ENCODE measurements at places on chromosomes 1 and 21.

DNA sequence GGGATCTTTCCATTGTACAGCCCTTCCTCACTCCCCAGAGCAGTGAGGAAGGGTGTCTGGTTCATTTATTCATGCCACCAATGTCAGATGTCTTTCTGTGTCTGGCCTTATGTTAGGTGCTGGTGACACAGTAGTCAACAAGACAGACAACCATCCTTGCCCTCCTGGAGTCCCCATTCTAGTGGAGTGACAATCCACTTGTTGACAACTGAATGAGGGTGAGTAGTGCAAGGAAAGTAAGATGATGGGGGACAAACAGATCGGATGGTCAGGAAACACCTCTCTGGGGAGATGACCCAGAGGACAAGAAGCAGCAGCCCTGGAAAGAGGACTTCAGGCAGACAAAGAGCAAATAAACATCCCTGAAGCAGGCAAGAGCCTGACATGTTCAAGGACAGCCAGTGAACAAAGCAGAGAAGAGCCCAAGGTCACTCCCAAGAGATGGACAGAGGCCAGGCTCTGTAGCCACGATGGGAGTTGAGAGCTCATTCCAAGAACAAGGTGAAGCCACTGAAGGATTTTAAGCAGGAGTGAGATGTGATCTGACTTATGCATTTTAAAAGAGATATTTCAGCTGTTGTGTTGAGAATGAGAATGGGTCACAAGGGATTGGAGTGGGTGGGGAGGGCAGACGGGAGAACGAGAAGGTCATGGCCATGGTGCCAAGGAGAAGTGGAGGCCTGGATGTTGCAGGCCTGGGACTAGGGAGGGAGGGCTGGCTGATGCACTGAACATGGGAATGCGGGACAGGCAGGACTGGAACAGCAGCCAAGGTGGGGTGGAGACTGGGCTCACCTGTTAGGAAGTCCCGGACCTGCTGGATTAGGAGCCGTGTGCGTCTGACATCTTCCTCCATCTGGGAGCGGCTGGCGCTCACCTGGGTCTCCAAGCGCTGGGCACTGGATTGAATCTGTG, 30.2 kb downstream of the LAMB3 start:
- DNase-seq = no peak

DNA sequence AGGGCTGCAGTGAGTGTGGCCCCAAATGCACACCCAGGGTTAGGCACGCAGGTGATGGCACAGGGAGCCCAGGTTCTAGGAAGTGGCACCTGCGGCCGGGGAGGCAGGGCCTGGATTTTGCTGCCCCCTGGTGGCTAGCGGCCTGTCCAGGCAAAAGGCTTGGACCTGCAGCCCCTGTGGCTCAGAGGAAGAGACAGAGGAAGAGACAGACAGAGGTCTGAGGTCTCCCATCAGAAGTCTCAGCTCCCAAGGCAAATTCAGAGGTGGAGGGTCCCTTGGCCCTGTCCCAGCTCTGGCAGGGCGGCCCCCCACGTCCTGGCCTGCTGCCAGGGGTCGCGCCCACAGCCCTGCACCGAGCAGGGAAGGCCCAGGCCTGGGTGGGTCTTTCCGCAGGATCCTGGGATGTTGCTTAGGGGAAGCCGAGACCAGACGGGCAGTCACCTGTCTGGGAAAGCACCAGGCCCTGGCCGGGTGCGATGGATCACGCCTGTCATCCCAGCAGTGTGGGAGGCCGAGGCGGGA, 8.0 kb upstream of the TNFRSF14 start:
- peak; percentile 77 for DNase-seq

DNA sequence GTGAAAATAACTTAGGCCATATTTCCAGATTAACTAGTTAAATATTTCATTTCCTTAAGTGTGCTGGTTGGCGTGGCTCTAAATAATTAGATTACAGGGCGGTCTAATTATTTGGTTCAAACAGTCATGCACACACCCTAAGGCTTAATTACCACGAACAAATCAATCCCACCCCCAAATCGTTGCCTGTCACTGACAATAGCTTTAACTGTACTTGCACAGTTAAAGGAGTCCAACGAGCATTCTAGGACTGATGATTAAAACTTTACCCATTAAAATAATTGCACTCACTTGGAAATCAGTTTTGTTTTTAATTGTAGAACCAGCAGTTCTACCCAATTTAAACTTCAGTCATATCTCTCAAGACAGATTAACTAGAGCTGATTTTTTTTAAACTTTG, 1.5 kb upstream of the POU2F1 start:
- DNase-seq = no peak

GRCh38 chr1:181073638-181074037, 14.9 kb upstream of the IER5 start:
- DNase-seq = no peak

DNA sequence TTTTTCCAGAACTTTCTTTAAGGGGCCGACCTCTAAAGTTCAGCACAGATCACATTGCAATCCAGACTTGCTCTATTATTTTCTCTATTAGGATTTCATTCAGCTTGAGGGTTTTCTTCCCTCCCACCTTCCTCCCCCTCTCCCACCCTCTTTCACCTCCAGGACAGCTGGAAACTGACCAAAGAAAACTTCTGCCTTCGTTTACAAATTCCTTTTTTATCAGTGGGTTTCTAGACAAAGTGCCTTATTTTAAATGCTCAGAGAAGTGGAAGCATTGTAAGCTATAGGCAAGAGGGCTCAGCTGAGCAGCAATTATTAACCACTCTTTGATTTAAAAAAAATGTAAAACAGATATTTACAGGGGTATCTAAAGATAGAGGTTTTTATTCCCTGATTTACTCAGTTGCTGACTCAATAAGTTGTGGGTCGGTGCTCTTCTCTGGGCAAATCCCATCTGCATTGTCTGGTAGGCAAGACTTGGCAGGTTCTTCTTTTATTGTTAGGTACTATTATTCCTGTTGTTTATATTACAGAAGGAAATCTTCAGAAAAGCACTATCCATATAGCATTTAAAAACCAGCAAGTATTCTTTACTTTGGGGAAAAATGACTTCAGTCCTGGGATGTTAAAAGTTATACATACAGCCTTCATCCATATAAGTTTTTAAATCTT, 277.0 kb upstream of the C1orf105 start:
- DNase-seq = no peak

- DNase-seq = no peak
These were observed 17.5 kb downstream of the NKAIN1 start for GRCh38 chr1:31222176-31222575.

- DNase-seq = no peak
These were observed 320.0 kb downstream of the PCP4 start for GRCh38 chr21:40187244-40187643.

DNA sequence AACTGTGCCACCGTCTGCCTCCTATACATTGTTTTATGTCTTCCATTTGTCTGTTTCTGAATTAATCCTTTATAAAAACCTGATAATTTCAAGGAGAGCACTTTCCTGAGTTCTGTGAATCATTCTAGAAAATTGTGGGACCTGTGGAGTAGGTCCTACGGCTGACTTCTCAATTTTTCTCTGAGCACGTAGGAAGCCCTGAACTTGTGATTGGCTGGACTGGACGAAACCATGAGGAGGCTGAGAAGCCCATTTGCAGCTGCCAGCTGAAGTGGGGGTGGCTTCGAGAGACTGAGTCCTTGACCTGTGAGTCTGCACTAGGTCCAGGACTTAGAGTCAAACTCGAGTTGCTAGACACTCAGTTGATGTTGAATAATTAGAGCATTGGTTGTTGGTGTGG, 277.1 kb upstream of the NCAM2 start:
- DNase-seq = no peak

GRCh38 chr1:65009176-65009575, 42.8 kb upstream of the JAK1 start:
- no peak for DNase-seq

DNA sequence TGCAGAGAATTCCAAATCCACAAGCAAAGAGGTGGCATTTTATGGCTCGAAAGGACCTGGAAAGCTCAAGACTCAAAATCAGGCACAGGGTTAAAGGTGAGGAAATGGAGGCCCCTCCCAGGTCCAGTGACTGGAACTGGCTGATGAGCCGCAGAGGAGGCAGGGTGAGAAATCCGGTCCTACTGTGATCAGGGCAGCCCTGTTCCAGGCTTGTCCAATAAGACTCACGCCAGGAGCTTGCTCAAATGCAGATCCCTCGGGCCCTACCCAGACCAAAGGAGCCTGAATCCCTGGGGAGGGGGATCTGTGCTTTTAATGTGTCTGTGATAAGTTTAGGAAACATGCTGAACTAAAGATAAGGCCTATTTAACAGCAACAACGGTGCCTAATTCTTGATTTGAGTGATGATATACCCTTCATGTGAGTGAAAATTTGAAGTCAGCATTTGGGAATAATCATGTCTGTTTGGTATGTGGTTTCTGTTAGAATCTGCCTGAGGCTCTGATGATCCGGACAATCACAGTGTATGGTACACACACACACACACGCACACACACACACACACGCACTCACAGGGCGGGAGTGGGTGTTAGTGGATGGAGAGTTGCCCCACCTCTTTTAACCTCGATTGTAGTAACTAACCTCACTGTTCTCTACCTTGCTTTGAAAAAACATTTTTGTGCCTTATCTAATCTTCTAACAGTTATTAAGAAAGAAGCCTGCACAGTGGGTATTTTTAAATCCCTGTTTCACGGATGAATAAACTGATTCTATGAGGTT, 54.1 kb upstream of the LYST start:
- DNase-seq = no peak

Measured in activated CD8-positive, alpha-beta memory T cell treated with anti-CD3 and anti-CD28 coated beads for 48 hours (primary cell).